ENCODE measurements at places on chromosomes 5 and 9. TPM values are rescaled to one million over a fixed set of nuclear protein-coding genes. Genes with fewer than 3 reads are reported as not detected.

Gene ACTL7B
- total RNA-seq: not detected

Gene SOHLH1
- not detected for total RNA-seq

Gene ARHGEF39
- total RNA-seq: 21.4 TPM

- DNase-seq: no peak
These were observed 16.5 kb downstream of the NEK6 start for GRCh38 chr9:124274226-124274625.

DNA sequence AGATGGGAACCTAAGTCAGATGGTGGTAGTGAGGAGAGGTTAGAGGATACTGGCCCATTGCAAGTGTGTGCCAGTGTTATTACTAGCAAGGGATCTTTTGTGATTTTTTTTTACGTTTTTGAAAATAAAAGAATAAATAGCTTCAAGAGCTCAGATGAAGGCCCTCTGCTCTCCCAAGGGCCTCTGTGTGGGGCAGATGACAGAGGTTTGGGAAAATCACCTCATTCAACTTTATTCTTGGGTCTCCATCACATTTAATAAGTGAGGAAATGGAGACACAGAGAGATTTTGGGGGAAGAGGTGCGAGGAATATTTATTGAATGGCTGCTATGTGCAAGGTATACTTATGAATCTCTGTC lies 10.1 kb upstream of the TRAF1 start:
- no peak for DNase-seq

GRCh38 chr5:121019106-121019505 lies 555.0 kb downstream of the PRR16 start:
- DNase-seq: no peak

GRCh38 chr9:129235931-129236331 lies 57.9 kb upstream of the IER5L start:
- no peak for DNase-seq

DNA sequence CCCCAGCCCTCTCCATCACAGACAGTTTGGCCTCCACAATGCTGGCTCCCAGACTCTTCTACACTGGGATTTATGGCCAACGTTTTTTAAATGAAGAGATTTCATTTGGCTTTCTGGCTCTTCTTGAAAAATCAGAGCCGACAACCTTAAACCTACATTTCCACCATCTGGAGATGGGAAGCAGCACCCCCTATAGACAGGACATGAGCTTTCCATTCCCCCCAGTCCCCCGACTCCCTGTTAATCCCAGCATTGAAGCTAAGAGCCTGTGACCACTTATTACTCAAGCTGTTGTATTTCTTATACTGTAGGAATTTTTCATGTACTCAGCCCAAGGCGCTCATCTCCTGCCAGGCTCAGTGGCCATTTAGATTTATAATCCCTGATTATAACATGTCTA lies 34.0 kb upstream of the AFAP1L1 start:
- peak; percentile 59 for DNase-seq

- DNase-seq: no peak
These were observed 6.7 kb downstream of the SUSD3 start for GRCh38 chr9:93065135-93065720.

DNA sequence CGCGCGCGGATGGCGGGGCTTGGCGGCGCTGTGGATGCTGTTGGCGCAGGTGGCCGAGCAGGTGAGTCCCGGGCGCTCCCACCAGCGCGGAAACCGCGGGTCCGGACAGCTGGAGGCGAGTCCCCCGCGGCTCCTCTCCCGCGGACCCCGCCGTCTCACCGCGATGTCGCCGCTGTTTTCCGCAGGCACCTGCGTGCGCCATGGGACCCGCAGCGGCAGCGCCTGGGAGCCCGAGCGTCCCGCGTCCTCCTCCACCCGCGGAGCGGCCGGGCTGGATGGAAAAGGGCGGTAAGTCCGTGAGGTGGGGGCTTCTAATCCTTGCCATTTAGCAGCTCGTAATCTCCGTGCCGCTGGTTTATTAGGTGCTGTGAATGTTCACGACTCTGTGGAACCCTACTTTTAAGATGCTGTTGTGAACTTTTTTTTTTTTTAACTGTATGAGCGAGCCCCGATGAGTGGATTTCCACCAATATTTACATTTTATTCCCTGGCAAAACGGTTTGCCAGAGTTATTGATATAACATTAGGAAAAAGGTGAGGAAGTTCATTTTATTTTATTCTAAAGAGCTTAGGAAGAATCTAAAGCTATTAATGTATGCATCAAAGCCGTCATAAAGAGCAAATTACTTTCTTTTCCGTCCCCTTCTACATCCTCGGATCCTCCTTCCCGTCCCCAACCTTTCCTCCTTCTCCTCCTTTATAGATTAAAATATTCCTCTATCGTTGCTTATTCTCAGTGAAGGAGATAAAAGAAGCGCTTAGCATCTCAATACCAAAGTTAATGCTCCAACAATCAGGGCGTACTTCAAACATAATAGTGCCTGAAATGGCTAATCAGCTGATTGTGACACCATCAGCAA lies 579 bp downstream of the ADAMTS16 start:
- DNase-seq: peak; percentile 76

- DNase-seq: no peak
These were observed 11.7 kb downstream of the TXN start for GRCh38 chr9:110244616-110245015.
